Bladder microvascular endothelial cell (primary cell): ENCODE measurements at places on chromosomes 16 and 17. TPM values are rescaled to one million over a fixed set of nuclear protein-coding genes. Genes with fewer than 3 reads are reported as not detected.

The PLK1 gene
- total RNA-seq: 13.8 and 21.9 TPM in 2 replicates

The OR2C1 gene
- total RNA-seq: not detected in 2 replicates

The EVI2B gene
- 0.16 and 0.19 TPM in 2 replicates for total RNA-seq

The KRT38 gene
- total RNA-seq: not detected in 2 replicates

The TLCD3A gene
- 21.9 and 24.8 TPM in 2 replicates for total RNA-seq

The CIAPIN1 gene
- total RNA-seq: 81.4 and 88.7 TPM in 2 replicates

The CACNG5 gene
- not detected in 2 replicates for total RNA-seq

The PGP gene
- 10.7 and 14.7 TPM in 2 replicates for total RNA-seq

The BAHCC1 gene
- 4.7 and 16.0 TPM in 2 replicates for total RNA-seq

The SHISA9 gene
- 0.57 TPM in 1 of 2 replicates, not detected in the other for total RNA-seq

The SLC13A5 gene
- 0.19 TPM in 1 of 2 replicates, not detected in the other for total RNA-seq

The WNT9B gene
- total RNA-seq: not detected in 2 replicates

The VKORC1 gene
- total RNA-seq: 59.1 and 60.7 TPM in 2 replicates

The TP53TG3B gene
- not detected in 2 replicates for total RNA-seq

The GPR179 gene
- not detected in 2 replicates for total RNA-seq

The SYNGR3 gene
- 0.65 and 2.8 TPM in 2 replicates for total RNA-seq

The NECAB2 gene
- total RNA-seq: not detected in 2 replicates

The CCL5 gene
- total RNA-seq: under 0.01 and 1.8 TPM in 2 replicates

The SPATA2L gene
- total RNA-seq: 13.0 and 18.1 TPM in 2 replicates

The SNX20 gene
- total RNA-seq: 0.25 TPM in 1 of 2 replicates, not detected in the other

The DYNLRB2 gene
- total RNA-seq: 0.69 TPM in 1 of 2 replicates, not detected in the other

The LGALS9B gene
- total RNA-seq: not detected in 2 replicates

The MLST8 gene
- 10.5 and 12.0 TPM in 2 replicates for total RNA-seq

The RCVRN gene
- not detected in 2 replicates for total RNA-seq

The AIPL1 gene
- total RNA-seq: not detected in 2 replicates

The HS3ST6 gene
- total RNA-seq: not detected in 2 replicates

The ZACN gene
- total RNA-seq: not detected in 2 replicates

The OTOP3 gene
- not detected in 2 replicates for total RNA-seq

The KRT20 gene
- not detected in 2 replicates for total RNA-seq

The PRR35 gene
- total RNA-seq: not detected in 2 replicates

The CNGB1 gene
- total RNA-seq: not detected in 2 replicates

The CCL15 gene
- total RNA-seq: not detected in 2 replicates

The QRICH2 gene
- total RNA-seq: 3.1 and 10.4 TPM in 2 replicates

The TERB1 gene
- total RNA-seq: 0.06 and 0.16 TPM in 2 replicates

The PSMB10 gene
- total RNA-seq: 61.3 and 125 TPM in 2 replicates

The KRTAP9-1 gene
- total RNA-seq: not detected in 2 replicates

The PARD6A gene
- 2.5 and 2.8 TPM in 2 replicates for total RNA-seq

The WFDC1 gene
- 0.32 TPM in 1 of 2 replicates, not detected in the other for total RNA-seq

The KCNH6 gene
- total RNA-seq: 0.06 TPM in 1 of 2 replicates, not detected in the other

The HES7 gene
- total RNA-seq: not detected in 2 replicates

The SERPINF2 gene
- total RNA-seq: 0.49 TPM in 1 of 2 replicates, not detected in the other

The FNDC8 gene
- total RNA-seq: not detected in 2 replicates

The DUSP3 gene
- 35.8 and 90.5 TPM in 2 replicates for total RNA-seq

The CCL7 gene
- 0.38 TPM in 1 of 2 replicates, not detected in the other for total RNA-seq

The ARHGAP23 gene
- 33.4 and 86.3 TPM in 2 replicates for total RNA-seq

The CDRT15L2 gene
- not detected in 2 replicates for total RNA-seq

The SOX9 gene
- not detected in 2 replicates for total RNA-seq

The SLC52A1 gene
- under 0.01 and 0.19 TPM in 2 replicates for total RNA-seq

The CMTM2 gene
- not detected in 2 replicates for total RNA-seq

The HSD11B2 gene
- 0.16 and 0.38 TPM in 2 replicates for total RNA-seq

The ZNF469 gene
- total RNA-seq: 0.32 and 0.82 TPM in 2 replicates

The MT1M gene
- 2.5 and 4.2 TPM in 2 replicates for total RNA-seq

The DHRS7C gene
- not detected in 2 replicates for total RNA-seq

The CFAP97D1 gene
- under 0.01 TPM in 1 of 2 replicates, not detected in the other for total RNA-seq

The GRAP gene
- 47.9 and 63.0 TPM in 2 replicates for total RNA-seq

The FBRS gene
- 13.3 and 18.6 TPM in 2 replicates for total RNA-seq
